ENCODE measurements at places on chromosomes 16 and 17. TPM values are rescaled to one million over a fixed set of nuclear protein-coding genes. Genes with fewer than 3 reads are reported as not detected.

RECQL5 gene
- total RNA-seq, result 76.5 TPM

ADAM11 gene
- 1.5 TPM for total RNA-seq

MT1F gene
- total RNA-seq, result 29.7 TPM

ESRP2 gene
- not detected for total RNA-seq

KRTAP2-3 gene
- not detected for total RNA-seq

GRCh38 chr16:14447783-14448182 is 182.3 kb downstream of the PARN start:
- DNase-seq, result no peak

GRCh38 chr17:30819971-30820705 is 4.4 kb downstream of the CRLF3 start:
- DNase-seq, result no peak

GRCh38 chr16:49581630-49582298 is 208.2 kb downstream of the C16orf78 start:
- DNase-seq, result no peak
